ENCODE measurements at places on chromosomes 3 and 15. TPM values are rescaled to one million over a fixed set of nuclear protein-coding genes. Genes with fewer than 3 reads are reported as not detected.

- DNase-seq = no peak
These were observed 3.9 kb downstream of the GP5 start for GRCh38 chr3:194395212-194395611.

DNA sequence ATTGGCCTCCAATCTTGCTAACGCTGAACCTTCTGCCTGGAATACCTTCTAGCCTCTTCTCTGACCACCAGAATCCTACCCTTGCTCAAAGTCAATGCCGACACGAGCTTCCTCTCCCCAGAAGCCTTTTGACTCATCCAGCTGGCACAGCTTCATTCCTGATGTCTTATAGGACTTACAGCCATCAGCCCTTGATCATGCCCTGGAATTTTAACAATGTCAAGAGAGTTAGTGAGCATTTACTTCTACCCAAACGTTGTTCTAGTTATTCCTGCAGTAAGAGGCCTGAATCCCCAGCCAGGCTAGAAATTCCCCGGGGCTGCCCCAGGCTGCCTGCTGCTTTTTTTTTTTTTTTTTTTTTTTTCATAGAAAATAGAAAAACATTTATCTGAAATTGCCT is 3.9 kb downstream of the CYP1A2 start:
- DNase-seq = no peak

TMOD2 gene
- 241 TPM for total RNA-seq

DNA sequence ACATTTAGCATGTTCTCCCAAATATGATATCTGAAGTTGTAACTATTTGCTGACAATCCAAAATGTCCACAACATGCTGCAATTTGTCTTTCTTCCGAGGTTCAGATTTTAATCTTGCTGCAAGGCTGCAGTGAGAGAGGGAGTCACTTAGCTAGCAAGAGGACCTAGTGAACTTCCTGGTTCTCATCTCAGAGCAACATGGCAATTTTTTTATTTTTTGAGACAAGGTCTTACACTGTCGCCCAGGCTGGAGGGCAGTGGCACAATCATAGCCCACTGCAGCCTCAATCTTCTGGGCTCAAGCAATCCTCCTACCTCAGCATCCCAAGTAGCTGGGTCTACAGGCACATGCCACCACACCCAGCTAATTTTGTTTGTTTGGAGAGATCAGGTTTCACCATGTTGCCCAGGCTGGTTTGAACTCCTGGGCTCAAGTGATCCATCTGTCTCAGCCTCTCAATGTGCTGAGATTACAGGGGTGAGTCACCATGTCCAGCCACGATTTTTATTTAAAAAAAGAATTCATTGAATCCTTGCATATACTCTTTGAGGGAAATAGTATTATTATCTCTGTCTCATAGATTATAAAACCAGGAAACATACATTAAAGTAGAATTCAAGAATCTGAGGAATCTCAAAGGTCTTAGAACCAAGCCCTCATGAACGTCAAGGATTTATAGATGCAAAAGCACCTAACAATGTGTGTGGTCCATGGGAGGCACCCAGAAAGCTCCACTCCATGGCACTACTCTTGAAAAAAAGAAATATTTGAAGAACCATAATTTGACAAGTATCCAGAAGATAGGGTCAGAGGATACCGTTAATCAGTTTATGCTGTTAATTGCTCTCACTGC is 9.1 kb downstream of the HDC start:
- no peak for DNase-seq

DNA sequence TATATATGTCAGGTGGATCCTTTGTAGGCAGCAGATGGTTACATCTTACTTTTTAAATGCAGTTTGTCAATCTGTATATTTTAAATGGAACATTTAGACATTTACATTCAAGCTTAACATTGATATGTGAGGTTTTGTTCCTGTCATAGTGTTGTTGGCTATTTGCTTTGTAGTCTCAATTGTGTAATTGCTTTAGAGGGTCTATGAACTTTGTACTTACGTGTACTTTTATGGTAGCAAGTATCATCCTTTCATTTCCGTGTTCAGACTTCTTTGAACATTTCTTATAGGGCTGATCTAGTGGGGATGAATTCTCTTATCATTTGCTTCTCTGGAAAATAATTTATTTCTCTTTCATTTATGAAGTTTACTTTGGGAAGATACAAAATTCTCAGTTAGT is 656.0 kb downstream of the OTOL1 start:
- DNase-seq = no peak

Measured in occipital lobe (tissue), 3 donors.